Neural crest cell (in vitro differentiated cells): ENCODE measurements at places on chromosomes 13 and 19. TPM values are rescaled to one million over a fixed set of nuclear protein-coding genes. Genes with fewer than 3 reads are reported as not detected.

GRCh38 chr13:84137292-84137691 lies 255.0 kb upstream of the SLITRK1 start:
- no peak overlapping the region for H3K4me3 ChIP-seq
- H3K27me3 ChIP-seq: no peaks in the 10 kb centered on the region
- H3K36me3 ChIP-seq: no peaks in the 10 kb centered on the region
- H3K27ac ChIP-seq: no peak overlapping the region

GRCh38 chr19:3386447-3387234 lies 20.3 kb downstream of the NFIC start:
- no peaks in the 10 kb centered on the region for H3K36me3 ChIP-seq
- no peak overlapping the region for H3K27ac ChIP-seq
- DNase-seq: no peak
- no peak overlapping the region for H3K4me3 ChIP-seq

The ANKRD27 gene
- total RNA-seq: 24.5 and 25.1 TPM in 2 replicates

DNA sequence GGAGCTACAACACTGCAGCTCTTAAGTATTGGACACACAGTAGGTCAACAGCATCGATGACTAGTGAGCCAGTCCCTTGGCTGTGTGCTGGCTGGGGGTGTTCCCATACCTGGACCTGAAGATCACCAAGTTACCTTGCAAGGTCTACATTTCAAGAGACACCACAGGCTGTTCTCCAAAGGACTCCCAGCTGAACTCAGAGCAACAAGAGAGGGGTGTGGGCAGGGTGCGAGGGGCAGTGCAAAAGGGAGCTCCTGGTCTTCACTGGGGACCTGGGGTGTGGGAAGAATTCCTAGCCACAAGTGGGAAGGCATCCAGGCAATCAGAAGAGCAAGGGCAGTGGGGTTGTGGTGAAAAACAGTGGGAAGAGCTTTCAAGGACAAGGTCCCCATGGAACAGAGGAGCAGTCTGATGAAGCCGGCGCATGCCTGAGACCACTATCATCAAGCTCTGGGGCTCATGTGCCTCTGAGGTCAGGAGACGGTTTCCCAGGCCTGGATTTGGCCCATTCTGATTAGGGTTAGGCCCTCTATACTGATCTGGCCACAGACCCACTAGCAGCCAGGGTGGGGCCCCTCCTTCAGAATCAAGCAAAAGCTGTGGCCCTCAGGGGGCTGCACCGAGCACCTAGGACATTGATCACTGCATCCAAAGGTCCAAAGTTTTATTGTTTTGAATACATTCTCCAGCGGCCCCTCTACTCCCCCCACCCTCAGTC lies 4.7 kb upstream of the GSK3A start:
- peaks cover 21% of the 10 kb centered on the region for H3K27me3 ChIP-seq
- H3K4me3 ChIP-seq: peak overlapping the region; percentile 92
- H3K4me1 ChIP-seq: peaks cover 49% of the 10 kb centered on the region
